Frontal cortex (tissue), 4 donors: ENCODE measurements at places on chromosomes 5 and 9. TPM values are rescaled to one million over a fixed set of nuclear protein-coding genes. Genes with fewer than 3 reads are reported as not detected.
A peak's percentile ranks its signal among the peaks of the same experiment; 100 is the strongest.

- no peak for DNase-seq
Measured at GRCh38 chr5:170067574-170068170, 38.0 kb upstream of the FOXI1 start.

GRCh38 chr5:40958811-40959210, 49.5 kb downstream of the C7 start:
- DNase-seq = no peak

- peak; percentile 48 for DNase-seq
Measured at GRCh38 chr5:107670087-107670931, 428 bp downstream of the EFNA5 start.

- no peak for DNase-seq
Measured at GRCh38 chr5:1779021-1779680, 20.5 kb downstream of the MRPL36 start.

DNA sequence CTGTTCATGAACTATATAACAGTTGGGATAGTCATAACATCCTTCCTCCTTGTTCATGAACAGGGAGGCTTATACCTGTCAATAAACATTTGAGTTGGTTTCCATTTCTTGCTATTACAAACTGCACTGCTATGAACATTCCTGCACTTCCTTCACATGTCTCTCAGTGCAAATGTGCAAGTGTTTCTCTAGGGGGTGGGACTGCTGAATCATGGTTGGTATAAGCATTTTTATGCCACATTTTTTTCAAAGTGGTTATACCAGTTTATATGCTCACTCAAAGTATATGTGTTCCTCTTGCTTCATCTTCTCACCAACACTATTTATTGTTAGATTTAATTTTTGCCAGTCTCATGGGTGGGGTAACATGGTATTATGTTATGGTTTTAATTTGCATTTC, 25.8 kb upstream of the TPD52L3 start:
- DNase-seq = no peak

- DNase-seq = no peak
Measured at GRCh38 chr5:93588352-93589151, 5.5 kb downstream of the NR2F1 start.

DNA sequence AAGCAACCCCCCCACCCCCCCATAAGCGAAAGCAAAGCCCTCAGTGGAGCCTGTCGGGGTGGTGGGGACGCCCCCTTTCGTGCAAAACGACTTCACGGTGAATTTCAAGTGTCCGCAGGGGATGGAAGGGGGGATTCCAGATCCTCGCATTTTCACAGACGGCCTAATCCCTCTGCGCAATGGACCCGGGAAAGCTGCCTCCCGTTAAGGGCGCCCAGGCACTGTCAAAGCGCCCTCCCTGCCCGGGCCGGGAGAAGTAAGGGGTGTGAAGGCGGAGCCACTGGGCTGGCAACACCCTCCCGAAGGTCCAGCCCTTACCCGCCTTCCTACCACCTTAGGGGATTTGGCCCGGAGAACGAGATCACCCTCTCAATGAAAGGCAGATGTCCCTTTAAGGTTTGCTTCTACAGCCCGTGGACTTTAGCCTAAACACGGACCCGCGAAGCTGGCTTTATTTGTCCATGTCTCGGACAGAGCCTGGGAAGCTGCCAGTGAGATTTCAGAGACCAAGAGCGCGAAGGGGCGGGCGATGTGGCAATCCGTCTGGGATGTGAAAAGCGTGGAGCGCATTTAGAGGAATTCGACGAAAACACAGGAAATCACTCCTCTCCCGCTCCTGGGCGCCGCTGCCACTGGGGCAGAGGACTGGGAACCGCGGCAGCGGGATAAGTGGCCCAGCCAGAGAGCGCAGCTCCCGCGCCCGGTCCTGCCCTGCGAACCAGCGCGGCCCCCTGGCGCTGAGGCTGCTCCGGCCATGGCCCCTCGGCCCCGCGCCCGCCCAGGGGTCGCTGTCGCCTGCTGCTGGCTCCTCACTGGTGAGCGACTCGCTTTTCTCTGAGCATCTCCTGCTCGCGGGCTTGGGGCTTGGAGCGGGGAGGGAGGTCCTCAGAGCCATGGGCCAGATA, at the start of the genes ITGA1 and PELO:
TSS of gene ITGA1 (plus strand) at position 317 of the 905 bp plus-strand sequence. CDS start at position 755, 438 bp downstream.
TSS of gene PELO (plus strand) at position 317 of the 905 bp plus-strand sequence. CDS start 12,479 bp downstream, outside the sequence.
- DNase-seq = peak; percentile 38

DNA sequence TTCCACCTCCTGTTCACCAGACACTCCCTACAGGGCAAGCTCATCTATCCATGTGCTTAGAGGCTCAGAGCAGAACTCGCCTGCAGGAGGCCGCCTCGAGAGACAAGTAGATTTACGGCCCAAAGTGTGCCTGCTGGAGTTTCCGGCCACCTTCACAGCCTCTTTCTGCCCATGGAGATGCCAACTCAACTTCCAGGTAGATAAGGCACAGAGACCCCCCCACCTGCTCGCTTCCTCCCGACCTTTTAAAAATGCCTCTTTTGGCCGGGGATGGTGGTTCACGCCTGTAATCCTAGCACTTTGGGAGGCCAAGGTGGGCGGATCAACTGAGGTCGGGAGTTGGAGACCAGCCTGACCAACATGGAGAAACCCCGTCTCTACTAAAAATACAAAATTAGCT, 46.6 kb downstream of the EXD3 start:
- DNase-seq = no peak

DNA sequence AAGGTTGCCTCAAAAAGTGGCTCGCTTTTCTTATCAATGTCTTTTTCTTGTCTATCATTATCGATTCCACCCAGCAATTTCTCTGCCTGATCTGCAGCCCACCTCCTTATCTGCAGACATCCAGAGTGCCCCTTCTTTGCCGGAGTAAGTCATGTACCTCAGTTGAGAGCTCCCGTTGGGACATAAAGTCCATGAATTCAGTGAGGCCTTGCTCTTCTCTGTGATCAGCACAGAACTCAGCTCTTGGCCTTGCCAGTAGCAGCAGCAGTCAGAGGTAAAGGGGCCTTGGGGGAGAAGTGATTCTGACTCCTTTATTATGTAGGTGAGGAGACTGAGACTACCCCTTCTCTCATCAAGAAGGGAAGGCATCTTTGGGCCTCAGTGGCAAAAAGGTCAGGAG, 24.9 kb upstream of the DCAF12 start:
- no peak for DNase-seq

- peak; percentile 26 for DNase-seq
Measured at GRCh38 chr5:82351754-82352145, 73.6 kb upstream of the RPS23 start.

- DNase-seq = no peak
Measured at GRCh38 chr9:68443624-68444023, 87.2 kb downstream of the PGM5 start.

- DNase-seq = no peak
Measured at GRCh38 chr9:83290692-83291091, 227.8 kb upstream of the RASEF start.

DNA sequence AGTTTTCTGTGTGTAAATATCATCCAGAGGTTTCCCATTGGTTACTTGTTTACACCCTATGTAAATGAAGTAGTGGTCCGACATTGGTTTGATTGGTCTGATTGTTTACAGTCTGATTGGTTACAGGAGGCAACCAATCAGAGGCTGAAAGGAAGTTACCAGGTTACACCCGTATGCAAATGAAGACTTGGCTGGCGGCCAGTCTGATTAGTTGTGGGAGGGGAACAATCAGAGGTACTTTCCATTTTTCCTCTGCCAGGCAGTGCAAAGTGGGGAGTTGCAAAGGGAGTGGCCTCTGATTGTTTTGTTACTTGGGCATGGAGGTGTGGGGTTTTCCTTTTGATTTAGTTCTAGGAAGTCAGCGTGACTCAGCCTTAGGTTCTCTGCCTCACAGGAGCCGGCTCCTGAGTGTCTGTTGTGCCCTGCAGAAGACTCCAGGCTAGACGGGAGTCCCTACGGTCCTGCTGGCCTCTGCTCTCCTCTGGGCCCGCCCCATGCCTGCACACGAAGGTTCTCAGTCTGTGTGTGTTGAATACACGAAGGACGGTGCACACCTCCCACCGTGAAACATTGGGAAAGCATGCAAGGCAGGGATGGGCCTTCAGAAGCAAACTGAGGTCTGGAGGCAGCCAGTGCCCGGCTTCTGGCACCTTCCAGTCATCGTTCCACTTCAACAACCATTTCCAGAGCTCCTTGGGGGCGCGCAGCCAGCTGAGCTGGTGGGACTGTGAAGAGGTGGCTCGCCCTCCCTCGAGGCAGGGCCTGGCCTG, 42.9 kb downstream of the OLFM1 start:
- DNase-seq = no peak

GRCh38 chr5:139210585-139210984, 12.4 kb upstream of the SIL1 start:
- no peak for DNase-seq

GRCh38 chr5:165795073-165795472, 2289.7 kb downstream of the MAT2B start:
- no peak for DNase-seq

GRCh38 chr5:28468166-28468565, 1429.8 kb upstream of the CDH9 start:
- DNase-seq = no peak

PRR16 gene
- 1.2 TPM for total RNA-seq

MLANA gene
- total RNA-seq = not detected

FABP6 gene
- 4.5 TPM for total RNA-seq

CTSV gene
- 0.41 TPM for total RNA-seq

PCDH1 gene
- 41.2 TPM for total RNA-seq

SPATA6L gene
- 9.4 TPM for total RNA-seq

SLC6A3 gene
- total RNA-seq = not detected

SPINK7 gene
- total RNA-seq = not detected

MYMK gene
- total RNA-seq = not detected

SLC46A2 gene
- total RNA-seq = not detected

ADAMTS19 gene
- total RNA-seq = 6.5 TPM

PCDHA2 gene
- 10.6 TPM for total RNA-seq

NELFB gene
- total RNA-seq = 36.7 TPM
